ENCODE measurements at places on chromosomes 12 and 14.

DNA sequence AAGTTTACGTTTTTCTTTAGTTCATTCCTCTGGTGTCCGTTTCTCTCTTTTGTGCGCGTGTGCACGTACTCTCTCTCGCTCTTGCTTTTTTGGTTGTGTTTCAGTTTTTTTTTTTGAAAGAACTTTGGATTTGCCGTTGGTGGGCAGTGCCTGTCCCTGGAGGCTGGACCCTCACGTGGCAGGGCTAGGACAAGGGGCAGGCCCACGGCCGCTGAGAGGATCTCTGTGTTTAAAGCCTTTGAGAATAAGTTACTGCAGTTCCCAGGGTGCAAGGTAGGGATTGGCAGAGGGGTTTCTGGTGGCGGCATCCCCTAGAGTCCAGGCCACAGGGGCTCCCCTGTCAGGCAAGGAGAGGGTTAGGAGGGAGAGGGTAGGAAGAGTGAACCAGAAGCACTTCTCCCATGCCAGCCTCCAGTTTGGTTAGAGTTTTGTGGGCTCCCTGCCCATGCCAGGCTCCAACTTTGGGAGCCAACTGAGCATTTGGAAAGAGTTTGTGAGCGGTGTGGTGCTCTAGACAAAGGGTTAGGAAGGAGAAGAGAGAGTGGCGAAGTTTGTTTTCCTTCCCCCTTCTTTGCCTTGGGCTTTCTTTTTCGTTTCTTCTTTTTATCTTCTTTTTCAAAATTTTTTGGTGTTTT, 30.5 kb downstream of the ZFHX2 start:
- DNase-seq = no peak

- DNase-seq = peak; percentile 60
These were observed 179.0 kb downstream of the SLC15A4 start for GRCh38 chr12:128644664-128645296.

GRCh38 chr12:65275627-65276026, 2.9 kb upstream of the MSRB3 start:
- DNase-seq = no peak

- DNase-seq = no peak
These were observed 284.6 kb upstream of the SEL1L start for GRCh38 chr14:81818271-81818670.

- DNase-seq = no peak
These were observed 14.2 kb upstream of the CARMIL3 start for GRCh38 chr14:24037658-24038037.

- DNase-seq = no peak
These were observed 280.2 kb downstream of the CACNA1C start for GRCh38 chr12:2332947-2333346.

DNA sequence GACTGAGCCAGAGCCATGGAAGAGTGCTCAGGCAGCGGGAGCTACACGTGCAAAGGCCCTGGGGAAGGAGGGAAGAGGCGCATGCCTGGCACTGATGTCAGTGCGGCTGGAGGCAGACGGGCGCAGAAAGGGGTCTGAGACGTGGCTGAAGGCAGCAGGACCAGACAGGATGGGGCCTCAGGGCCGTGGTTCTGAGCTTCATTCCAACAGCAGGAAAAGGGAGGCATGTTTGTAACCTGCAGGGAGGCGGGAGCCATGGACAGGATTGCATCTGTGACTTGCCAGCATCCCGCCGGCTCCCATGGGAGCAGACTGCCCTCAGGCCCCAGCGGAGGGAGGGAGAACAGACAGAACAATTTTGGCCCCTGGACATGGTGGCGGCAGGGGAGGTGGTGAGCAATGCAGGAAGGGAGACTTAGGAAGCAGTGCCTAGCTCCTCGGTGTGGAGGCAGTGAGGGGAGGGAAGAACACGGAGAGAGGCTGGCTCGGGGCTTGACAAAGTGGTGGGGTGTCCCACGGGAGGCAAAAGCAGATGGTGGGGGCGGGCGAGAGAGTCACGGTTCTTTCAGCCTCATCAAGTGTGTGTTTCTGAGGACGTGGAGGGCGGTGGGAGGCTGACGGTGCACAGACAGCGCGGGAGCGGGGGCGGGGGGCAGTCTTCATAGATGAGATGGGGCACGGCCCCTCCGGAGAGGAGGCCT, 33.3 kb upstream of the INF2 start:
- DNase-seq = peak; percentile 53

GRCh38 chr14:45867046-45867894, 614.3 kb upstream of the MIS18BP1 start:
- DNase-seq = no peak

DNA sequence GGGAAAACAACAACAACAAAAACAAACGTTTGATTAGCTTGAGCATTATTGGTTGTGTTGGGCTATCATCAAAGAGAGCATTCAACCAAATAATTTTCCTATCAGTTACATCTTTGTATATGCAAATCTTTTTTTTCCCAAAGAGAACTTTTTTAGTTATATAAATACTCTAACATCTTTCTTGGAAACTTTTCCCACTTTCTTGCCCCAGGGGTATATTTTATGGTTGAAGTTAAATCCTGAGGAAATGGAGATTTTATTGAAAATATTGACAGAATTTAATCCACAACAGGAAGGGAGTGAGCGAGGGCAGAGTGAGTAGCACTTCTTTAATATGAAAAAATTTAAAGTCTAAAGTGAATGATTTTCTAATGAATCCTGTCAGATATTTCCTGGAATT, 120.9 kb upstream of the NPAS3 start:
- no peak for DNase-seq

DNA sequence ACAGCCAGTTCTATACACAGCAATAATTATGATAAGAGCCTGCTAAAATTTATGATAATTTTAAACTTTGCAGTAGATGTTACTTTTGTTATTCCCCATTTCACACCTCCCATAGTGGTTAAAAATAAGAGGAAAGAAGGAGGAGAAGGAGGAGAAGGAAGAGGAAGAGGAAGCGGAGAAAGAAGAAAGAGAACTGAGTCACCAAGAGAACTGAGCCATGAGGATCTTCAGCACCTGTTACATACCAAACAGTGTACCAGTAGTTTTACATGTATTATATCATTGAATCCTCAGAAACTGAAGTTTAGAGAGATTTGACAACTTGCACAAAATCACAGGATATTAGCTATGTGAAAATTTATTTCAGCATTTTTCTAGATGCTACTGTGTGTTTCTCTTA, 3.9 kb downstream of the CD163 start:
- no peak for DNase-seq

GRCh38 chr12:76704693-76705092, 59.2 kb upstream of the ZDHHC17 start:
- DNase-seq = no peak

DNA sequence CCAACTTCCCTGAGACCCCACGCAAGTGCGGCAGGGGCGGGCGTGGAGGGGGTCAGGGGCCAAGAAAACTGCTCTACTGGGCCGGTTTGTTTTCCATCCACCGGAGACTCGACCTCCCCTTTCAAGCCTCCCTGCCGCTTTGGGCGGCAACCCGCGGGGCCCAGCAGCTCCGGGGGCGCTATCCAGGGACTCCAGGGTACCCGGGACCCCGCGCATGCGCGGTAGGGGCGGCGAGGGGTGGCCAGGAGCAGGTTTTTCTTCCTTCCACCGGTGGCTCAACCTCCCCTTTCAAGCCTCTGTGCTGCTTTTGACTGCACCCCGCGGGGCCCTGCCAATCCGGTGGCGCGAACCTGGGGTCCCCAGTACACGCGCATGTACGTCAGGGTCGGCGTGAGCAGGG, 323.5 kb downstream of the ALG10 start:
- no peak for DNase-seq

DNA sequence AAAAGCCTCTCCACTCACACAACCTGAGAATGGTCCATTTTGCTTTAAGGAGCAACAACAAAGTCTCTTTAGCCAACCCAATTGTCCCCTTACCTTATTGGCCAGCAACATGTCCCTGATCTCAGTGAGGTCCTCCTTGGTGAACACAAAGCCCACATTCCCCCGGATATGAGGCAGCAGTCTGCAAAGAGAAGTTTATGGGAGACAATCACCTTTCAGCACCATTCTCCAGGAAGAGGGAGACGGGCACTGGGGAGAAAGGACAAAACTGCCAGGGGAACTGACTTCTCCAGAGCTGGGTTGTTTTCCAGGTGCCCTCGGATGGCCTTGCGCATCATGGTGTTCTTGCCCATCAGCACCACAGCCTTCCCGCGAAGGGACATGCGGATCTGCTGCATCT, 1.9 kb downstream of the RPLP0 start:
- no peak for DNase-seq

DNA sequence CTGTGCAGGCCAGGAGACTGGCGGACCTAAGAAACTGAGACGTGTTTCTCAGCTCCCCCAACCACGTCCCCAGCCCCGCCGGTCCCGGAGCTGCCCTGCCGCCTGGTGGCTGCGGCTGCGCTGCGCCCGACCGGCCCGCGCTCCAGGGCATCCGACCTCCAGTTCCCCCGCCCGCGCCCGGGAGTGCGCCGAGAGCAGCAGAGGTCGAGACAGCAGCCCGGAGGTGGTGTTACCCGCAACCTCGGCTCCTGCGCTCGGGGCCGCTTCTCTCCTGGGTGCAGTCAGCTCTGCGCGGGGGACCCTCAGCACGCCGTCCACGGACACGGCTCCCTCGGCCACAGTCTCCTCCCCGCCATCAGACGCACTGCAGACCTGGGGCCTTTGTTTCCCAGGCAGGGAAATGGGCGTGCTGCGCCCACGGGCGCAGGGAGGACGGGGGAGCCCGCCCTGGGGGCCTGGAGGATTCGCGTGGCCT, 21.6 kb upstream of the GPR132 start:
- peak; percentile 80 for DNase-seq

DNA sequence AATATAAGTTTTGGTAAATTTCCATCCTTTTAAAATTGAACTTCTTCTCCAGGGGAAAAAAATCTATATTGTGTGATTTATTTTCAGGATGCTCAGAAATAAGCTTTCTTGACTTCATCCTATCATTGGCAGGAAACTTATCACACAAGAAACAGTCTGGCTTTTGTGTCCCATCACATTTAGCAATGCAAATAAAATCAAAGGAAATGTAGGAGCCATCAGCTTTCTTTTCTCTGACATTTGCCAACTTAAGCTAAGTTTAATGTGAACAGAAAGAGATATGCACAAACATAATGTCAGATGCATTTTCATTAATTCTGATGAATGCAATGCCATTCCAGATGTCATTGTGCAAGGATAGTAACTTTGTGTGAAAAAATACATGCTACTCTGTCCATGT, 56.6 kb downstream of the LIN7A start:
- DNase-seq = no peak

GRCh38 chr12:98618952-98619351, 25.5 kb downstream of the SLC25A3 start:
- no peak for DNase-seq

- peak; percentile 70 for DNase-seq
These were observed 76.7 kb upstream of the RGS6 start for GRCh38 chr14:71855399-71856036.

DNA sequence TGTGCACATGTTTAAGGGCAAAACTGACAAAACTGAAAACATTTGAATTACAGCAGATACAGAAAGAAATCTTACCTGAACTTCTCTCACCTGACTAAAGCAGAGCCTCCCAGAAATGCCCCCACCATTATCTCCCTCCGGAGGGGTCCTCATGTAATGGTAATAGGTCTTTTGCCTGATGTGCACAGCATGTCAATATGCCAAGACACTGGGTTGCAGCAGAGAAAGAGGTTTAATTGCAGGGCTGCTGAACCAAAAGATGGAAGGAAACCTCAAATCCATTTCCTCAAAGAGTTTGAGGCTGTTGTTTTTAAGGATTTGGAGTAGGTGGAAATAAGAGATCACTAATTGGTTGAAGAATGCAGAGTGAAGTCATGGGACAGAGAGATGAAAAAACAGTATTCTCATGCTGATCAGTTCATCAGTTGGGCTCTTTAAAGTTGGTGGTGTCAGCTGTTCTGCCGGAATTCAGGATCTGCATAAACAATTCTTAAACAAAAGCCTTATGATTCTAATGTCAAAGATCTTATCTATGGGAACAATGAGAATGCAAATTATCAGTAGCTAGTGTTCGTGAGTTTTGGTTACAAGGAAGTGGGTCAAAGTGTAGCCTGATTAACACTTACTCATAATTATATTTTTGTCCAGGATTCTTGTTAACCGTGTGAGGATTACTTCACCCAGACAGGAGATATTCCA, 18.2 kb downstream of the ANG start:
- DNase-seq = no peak

- DNase-seq = no peak
These were observed 85.1 kb downstream of the KDM2B start for GRCh38 chr12:121495746-121496145.

DNA sequence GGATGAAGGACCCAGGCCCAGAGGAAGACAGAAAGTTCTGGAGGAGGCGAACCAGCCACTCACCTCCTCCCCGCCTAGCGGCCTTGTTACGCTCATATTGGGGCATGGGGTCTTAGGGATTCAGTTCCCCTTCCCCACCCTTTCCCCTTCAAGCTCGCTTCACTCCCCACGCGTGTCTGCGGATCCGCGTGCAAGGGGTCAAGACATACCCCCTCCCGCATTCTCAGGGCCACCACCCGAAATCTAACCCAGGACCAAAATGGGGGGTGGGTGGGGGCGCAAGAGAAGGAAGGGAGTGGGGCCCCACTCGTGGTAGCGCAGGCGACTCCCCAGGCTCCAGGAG, 584 bp upstream of the RFX4 start:
- no peak for DNase-seq

DNA sequence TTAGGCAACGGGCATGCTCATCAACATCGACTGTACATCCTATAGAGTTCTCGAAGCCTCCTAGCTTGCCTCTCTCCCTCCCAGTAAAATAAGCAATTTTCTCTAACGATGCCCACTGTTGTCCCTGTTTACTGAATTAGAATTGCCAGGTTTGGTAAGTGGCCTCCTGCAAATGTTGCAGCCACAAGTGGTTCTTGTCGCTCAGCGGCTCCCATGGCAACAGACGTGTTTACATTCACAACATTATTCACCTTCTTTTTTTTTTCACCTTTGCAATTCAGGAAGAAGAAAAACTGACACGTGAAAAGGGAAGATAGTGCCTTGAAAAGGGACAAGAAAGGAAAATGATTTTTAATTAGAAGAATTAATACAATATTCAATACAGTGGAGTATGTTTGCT, 100.9 kb upstream of the PKP2 start:
- DNase-seq = no peak

- no peak for DNase-seq
These were observed 50.7 kb downstream of the TMTC1 start for GRCh38 chr12:29733060-29733459.

GRCh38 chr12:116143909-116144308, 133.6 kb downstream of the MED13L start:
- DNase-seq = no peak

DNA sequence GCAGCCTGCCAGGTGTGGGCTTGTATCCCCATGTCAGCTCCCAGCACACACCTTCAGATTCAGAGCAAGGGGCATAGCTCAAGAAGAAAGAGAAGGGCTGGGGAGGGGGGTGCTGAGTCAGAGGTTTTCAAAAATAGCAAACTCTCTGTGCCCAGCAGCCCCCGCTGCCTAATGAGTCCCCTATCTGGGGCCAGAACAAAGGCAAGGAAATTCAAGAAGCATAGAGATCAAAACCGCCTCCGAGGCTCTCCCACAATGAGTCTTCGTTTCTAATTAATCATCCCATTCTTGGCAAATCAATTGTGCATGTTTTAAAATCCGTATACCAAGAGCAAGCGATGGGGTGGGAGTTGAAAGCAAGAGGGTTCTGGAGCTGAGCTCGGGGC, 19.5 kb upstream of the CMKLR1 start:
- no peak for DNase-seq
